T-helper 1 cell treated with Interleukin-12 subunit alpha and Interleukin-12 subunit beta and Interleukin-4 antibody, amounts not matched to agents 30 ng/mL and 1 ng/mL, for 36 hours (primary cell): ENCODE measurements at places on chromosomes 13 and 19. TPM values are rescaled to one million over a fixed set of nuclear protein-coding genes. Genes with fewer than 3 reads are reported as not detected.

Gene CCDC169
- total RNA-seq = not detected in 2 replicates

Gene CEACAM8
- not detected in 2 replicates for total RNA-seq

Gene PABPC3
- total RNA-seq = 0.12 and 0.32 TPM in 2 replicates

Gene LYL1
- 3.6 and 4.2 TPM in 2 replicates for total RNA-seq

Gene TRAPPC2B
- total RNA-seq = 6.4 and 6.8 TPM in 2 replicates

Gene CEACAM4
- total RNA-seq = not detected in 2 replicates
